ENCODE measurements at places on chromosomes 3 and 15.

DNA sequence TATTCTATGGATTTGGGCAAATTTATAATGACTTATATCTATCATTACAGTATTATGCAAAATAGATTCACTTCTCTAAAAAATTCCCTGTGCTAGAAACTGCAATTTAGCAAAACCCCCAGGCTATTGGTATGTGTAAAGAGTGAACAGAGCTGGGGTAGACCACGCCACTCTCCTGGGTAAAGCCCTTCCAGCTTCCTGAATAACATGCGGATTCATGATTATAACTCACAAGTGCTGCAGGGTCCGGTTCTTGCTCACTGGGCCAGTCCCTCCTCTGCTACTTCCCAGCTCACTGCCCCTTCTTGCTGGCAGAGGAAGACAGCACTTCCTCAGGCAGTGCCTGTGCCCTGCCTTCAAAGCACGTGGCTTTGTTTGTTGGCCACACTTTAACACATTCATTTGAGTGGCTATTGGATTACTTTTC, 4.1 kb downstream of the CD80 start:
- DNase-seq: no peak

GRCh38 chr3:62073038-62073437, 300.3 kb downstream of the FEZF2 start:
- no peak for DNase-seq

DNA sequence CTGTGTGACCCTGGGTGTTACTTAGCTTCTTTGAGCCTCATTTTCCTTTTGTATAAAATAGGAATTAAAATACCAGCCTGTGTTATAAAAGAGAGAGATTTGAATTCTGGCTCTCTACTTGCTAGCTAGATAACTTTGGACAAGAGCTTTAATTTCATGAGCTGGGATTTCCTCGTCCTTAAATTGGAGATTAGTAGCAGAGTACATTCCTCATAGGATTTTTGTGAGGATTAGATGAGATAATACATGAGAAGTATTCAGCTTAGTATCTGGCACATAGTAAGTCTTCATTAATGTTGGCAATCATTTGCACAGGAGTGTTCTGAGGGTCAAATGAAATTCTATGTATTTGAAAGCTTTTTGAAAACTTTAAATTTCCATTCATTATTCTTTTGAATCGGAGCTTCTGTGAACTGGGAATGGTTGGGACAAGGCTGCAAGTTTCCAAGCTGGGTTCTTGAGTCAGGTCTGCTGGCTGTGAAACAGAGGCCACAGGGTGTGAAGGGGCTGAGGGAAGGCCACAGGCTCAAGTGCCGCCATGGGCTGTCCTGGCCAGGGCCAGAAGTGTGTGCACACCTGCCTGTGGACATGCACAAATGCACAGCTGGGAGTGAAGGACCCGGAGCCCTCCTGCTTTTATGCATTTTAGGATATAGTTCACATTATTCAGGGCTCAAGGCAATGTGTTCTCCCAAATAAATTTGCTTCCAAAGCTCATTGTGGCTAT, 17.2 kb downstream of the ALPK3 start:
- no peak for DNase-seq

DNA sequence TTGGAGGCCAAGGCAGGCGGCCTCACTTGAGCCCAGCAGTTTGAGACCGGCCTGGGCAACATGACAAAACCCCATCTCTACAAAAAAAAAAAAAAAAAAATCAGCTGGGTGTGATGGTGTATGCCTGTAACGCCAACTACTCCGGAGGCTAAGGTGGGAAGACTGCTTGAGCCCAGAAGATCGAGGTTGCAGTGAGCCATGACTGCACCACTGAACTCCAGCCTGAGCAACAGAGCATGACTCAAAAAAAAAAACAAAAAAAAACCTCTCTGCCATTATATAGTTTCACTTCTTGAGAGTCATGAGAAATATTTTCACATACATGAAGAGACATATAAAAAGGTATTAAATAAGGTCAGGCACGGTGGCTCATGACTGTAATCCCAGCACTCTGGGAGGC, 45.9 kb upstream of the CP start:
- no peak for DNase-seq

DNA sequence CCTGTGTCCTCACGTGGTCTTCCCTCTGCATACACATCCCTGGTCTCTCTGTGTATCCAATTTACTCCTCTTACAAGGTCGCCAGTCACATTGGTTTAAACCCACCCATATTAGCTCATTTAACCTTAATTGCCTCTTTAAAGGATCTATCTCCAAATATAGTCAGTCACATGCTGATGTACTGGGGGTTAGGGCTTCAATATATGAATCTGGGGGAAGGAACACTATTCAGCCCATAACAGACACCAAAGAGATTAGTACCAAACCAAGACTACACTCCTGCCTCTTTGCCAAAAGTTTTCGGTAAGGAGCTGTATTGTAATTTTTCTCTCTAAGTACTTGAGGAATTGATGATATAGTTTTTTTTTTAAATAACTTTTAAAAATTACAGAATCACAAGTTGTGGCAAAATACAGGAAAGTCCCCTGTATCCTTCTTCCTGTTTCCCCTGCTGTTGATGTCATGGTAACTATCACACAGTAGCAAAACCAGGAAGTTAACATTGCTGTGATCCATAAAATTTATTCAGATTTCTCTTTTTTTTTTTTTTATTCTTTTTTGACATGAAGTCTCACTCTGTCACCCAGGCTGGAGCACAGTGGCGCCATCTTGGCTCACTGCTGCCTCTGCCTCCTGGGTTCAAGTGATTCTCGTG, 67.8 kb downstream of the SLCO3A1 start:
- no peak for DNase-seq

DNA sequence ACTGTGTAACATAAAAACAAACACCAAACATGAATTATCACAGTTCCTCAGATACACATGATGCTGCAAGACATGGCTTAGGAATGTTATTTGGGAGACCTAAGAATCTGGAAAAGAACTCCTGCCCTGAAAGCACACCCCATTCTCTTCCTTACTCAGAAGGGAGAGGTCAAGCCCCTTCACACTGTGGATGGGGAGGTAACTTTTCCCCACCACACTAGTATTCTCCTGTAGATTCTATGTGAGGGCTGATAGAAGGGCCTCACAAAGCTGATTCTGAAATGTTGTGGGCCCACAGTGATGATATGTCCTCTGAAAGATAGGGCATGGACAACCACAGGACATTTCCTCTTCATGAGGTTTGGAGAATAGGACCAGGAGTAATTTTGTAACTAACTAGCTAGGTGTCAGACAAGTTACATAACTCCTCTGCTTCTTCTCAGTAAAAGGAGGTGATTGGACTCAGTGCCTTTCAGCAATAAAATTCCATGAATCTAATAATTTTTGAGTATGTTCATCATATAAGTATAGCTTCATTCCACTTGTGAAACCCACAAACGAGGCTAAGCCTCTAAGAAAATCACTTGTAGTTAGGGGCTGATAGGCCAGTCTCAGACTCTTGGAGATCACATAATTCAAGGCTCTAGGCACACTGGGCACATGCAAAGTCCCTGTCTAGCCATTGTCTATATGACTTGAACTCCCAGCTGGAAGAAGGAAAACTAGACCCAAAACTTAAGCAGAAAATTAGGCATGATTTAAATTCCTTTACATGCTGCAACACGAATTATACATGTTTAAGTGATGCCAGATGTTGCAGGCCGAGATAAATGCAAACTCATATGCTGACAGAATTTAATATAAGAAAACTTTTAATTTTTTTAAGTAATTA, 7.5 kb downstream of the PTX3 start:
- no peak for DNase-seq

- DNase-seq: no peak
These were observed 18.7 kb downstream of the THRB start for GRCh38 chr3:24475925-24476324.

- no peak for DNase-seq
These were observed 124.2 kb downstream of the GHSR start for GRCh38 chr3:172323894-172324610.

DNA sequence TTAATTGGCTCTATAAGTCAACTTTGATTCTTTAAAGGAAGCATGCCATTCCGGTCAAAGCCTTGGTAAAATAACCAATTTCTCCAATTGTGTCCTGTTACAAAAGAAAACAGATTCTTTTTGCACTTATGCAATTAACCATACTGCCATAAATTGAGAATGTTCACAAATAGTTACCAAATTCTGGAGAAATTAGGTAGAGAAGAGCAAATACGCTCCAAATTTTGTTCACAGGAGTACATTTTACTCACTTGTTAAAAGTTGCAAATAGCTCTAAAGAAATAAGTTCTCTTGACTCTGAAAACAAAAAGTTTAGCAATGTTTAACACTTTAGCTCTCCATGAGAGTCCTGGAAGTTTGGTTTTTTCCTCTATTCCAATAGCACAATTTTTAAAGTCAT, 11.1 kb downstream of the MAGEF1 start:
- no peak for DNase-seq

DNA sequence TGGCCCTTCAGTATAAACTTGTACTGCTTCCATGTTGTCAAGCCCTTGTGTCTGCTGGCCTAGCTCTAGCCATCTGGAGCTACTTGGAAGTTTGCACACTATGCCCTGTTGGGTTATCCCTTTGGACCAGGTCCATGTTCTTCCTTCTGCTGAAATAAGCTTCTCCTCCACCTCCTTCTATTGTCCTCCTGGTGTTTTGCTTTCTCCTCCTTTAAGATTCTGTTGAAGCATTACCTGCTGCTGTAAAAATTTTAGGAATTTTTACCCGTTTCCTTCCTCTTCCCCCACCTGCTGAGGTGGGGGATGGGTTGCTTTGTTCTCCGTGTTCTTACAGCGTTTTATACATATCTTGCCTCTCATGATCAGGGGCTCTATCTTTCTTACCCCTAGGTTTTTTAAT, 51.7 kb downstream of the SH3GL3 start:
- no peak for DNase-seq

DNA sequence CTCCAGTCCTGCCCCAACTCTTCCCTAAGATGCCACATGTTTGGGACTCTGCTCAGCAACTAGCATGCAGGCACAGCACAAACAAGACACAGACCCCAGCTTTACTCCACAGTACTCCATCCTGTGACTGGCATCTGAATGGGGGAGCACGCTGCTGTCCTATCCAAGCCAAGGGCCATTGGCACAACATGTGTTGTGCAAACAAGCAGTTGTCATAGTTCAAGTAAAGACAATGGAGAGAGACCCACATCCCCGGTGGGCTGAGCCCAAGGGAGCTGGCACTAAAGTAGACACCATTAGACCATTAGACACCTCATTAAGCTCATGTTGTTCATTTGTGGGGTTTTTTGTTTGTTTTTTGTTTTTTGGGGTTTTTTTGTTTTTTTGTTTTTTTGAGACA, 132.7 kb downstream of the CHSY1 start:
- DNase-seq: no peak

GRCh38 chr3:83498361-83499016, 1460.3 kb upstream of the CADM2 start:
- DNase-seq: no peak

DNA sequence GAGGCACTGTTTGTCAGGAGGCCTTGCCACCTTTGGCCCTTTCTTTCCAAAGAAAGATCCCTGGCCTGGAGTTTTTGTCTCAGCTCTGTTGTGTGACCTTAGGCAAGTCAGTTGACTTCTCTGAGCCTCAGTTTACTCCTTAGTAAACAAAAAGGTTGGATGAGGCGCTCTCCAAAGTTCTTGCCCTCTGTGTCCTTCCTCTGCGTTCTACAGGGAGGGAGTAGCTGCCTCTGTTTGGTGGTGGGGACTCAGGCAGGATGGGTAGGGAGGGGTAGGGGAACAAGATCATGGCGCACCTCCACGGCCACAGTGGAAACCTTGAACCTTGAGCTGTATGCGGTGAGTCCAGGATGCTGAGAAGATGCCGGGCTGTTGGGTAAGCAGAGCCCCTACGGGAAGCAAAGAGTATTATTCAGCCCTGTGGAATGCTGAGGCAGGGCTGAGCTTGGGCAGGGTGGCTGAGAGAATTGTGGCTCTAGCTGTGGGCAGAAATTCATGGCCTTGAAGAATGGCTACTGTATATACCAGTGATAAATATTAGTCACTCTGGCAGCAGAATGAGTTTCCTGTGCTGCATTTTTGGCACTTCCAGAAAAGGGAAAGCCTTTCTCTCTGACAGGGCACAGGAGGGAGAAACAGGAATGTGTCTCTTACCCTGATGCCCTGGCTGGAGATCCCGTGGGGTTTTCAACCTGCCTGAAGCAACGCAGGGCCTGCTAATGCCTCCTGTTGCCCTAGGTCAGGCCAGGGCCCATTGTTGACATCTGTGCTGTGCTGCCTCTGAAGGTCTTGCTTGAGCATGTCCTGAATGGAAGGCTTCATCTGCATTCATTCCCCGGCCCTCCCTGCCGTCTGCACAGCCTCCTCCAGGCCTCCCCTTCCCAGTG, 39.9 kb downstream of the SMAD3 start:
- no peak for DNase-seq

DNA sequence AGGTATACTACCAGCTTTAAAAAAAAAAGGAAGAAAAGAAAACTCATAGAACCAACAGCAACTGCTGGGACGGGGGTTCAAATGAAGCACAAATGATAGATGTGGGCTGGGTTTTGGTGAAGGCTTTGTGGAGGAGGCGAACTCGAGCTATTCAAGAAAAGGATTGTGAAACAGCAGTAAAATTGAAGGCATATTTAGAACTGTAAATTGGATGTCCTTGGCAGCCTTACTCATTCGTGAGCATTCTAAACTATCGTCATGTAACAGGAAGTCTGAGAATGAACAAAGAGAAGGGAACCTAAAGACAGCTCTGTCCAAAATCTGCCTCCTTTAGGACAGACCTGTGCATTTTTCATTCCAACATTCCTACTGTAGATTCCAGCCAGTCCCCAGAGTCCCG, 97.8 kb downstream of the LARS2 start:
- DNase-seq: no peak

DNA sequence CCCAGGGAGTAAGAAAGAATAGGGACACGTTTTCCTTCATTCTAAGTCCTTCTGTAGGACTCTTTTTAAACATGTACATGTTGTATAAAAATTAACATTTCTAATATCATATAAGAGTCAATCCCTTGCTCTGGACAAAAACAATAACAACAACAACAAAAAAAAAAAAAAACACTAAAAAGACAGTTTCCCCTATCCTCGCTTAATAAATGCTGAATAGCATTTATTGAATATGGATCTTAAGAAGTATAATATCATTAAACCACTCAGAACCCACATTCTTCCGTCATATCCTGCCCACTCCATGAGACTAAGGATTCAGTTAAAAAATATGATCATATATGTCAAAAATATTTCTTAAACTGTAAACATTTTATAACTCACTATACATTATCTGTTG, 145.1 kb downstream of the AQP9 start:
- DNase-seq: no peak
